Activated CD4-positive, alpha-beta T cell treated with anti-CD3 and anti-CD28 coated beads for 48 hours (primary cell): ENCODE measurements at places on chromosomes 16 and 17.
A peak's percentile ranks its signal among the peaks of the same experiment; 100 is the strongest.

GRCh38 chr17:72661116-72661944 lies 431.2 kb downstream of the SLC39A11 start:
- DNase-seq = no peak

- DNase-seq = no peak
Observed at GRCh38 chr16:15856182-15856581, 646 bp downstream of the MYH11 start.

DNA sequence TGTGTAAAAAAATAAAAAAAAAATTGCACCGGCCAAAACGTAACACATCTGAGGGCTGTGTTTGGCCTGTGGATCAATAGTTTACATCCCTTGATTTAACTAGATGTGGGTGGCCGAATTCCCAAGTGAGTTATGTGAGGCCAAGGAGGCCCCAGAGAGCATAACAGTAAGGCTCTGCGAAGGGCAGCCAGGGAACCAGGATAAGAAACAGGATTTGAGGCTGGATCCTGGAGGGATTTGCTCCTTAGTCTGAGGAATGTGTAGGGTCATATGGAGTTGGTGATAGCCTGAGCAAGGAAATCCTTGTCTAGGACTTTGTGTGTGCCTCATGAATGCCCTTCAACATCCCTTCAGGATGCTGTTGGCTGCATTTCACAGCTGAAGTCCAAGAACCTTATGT lies 2.0 kb downstream of the PHKG2 start:
- DNase-seq = no peak

DNA sequence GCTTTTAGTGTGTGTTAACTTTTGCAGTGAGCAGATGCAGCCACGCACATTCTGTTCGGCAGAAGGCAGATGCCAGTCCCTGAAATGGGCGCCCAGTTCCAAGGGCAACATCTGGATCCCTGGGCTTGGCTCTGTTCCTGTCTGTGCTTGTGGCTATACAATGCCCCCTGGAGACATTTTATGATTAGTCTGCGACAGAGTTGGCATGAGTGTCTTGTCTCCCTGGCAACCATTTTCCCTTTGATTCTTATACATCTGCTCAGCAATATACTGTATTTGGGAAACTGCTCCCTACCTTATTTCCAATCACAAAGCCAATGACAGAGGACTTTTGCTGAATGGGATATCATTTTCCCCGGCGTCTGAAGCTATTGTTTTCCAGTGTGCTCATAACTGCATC lies 1629.5 kb upstream of the GOT2 start:
- no peak for DNase-seq

DNA sequence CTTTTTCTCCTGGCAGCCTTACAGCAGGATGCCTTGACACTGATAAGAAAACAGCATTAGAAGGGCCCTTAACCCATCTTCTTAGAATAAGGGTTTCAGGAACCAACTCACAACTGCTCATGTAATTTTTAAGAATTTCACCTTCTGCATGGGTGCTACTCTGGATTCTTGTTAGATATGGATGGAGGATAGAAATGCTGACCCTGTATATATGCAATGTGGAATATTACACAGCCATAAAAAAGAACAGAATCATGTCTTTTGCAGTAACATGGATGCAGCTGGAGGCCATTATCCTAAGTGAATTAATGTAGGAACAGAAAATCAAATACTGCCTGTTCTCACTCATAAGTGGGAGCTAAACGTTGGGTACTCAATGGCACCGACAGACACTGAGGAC lies 423.5 kb downstream of the CA10 start:
- DNase-seq = no peak

DNA sequence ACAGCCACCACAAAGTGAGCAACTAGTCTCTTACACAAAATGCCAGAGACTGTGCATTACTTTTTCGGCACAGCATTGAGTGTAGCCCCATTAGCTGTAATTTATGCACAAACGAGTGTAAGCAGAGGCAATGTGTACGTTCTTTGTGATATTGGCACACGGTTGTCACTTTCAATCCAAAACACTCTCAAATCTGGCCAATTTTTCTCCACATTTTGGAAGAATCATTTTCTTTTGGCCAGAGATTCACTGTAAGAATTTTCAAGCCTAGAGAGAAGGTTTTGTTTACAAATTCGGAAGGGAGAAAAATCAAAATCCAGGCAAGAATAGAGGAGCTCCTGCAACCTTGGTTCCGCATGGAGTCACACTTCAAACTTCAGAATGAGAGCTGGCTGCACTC lies 15.4 kb upstream of the KIF2B start:
- no peak for DNase-seq

DNA sequence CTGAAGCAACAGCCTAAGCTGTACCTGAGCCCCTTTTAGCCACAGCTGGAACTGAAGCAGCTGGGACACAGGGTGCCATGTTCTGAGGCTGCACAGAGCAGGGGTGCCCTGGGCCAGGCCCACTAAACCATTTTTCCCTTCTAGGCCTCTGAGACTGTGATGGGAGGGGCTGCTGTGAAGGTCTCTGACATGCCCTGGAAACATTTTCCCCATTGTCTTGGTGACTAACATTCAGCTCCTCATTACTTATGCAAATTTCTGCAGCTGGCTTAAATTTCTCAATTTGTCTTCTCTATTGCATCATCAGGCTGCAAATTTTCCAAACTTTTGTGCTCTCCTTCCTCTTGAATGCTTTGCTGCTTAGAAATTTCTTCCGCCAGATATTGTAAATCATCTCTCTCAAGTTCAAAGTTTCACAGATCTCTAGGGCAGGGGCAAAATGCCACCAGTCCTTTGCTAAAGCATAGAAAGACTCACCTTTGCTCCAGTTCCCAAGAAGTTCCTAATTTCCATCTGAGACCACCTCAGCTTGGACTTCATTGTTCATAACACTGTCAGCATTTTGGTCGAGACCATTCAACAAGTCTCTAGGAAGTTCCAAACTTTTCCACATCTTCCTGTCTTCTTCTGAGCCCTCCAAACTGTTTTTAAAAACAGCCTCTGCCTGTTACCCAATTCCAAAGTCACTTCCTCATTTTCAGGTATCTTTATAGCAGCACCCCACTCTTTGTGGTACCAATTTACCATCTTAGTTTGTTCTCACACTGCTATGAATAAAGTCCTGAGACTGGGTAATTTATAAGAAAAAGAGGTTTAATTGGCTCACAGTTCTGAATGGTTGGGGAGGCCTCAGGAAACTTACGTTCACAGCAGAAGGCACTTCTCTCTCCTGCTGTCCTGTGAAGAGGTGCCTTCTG lies 49.8 kb downstream of the TMEM100 start:
- DNase-seq = no peak

DNA sequence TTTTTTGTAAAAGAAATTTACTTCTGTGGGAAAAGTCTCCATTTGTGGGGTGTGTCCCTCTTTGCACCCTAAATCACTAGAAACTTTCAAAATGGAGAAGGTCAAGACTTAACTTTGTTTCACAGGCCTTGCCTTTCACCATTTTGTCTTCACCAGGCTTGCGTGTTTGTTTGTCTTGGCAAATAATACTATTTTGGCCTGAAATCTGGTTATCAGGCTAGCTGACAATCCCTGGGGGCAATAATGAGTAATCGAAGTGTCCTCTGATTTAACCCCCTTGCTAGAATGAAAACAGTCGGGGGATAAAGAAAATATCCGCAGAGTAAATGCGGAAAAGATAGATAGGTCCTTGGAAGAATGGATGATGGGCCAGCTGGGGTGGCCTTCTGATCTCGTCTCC lies 34.5 kb downstream of the SLC39A11 start:
- no peak for DNase-seq

- no peak for DNase-seq
Observed at GRCh38 chr17:68704871-68705713, 103.9 kb upstream of the FAM20A start.

DNA sequence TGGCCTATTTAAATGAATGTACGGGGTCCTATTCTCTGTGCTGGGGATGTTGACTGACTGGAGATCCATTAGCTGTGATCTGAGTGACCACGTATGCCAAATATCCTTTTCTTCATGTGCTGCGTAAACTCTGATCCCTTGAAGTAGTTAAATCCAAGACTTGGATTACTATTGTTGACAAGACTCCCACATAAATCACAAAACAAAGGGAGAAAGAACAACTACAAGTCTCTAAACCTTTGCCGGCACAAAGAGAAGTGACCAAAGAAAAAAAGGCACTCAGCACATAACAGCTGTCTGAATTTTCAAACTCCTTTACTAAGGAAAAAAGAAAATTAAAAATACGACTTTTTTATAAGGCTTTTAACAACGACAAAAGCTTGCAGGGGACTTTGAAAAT lies 559.9 kb upstream of the CDH8 start:
- DNase-seq = no peak

DNA sequence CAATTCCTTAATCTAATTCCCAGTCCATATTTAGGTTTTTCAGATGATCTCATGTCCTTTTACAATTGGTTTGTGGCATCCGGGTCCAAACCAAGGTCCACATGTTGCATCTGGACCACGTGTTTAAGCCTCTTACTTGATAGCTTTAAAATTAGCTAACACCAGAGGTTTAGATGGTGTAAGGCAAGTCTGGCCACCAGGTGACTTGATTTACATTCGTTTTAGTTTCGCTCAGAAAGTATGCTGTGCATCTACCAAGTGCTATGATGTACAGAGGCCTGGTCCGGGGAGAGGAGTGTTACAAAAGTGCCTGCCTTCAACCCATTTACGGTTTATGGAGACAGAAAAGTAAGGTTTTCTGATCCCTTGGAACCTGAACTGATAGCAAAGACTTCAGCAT lies 878 bp upstream of the DNAJA2 start:
- DNase-seq = peak; percentile 40

- DNase-seq = no peak
Observed at GRCh38 chr16:17658881-17659280, 188.1 kb upstream of the XYLT1 start.

- DNase-seq = no peak
Observed at GRCh38 chr17:7798839-7799238, 35.2 kb upstream of the KDM6B start.

- DNase-seq = no peak
Observed at GRCh38 chr17:3957735-3958599, 6.3 kb downstream of the ATP2A3 start.

GRCh38 chr16:57785385-57785784 lies 16.9 kb downstream of the KIFC3 start:
- DNase-seq = no peak

DNA sequence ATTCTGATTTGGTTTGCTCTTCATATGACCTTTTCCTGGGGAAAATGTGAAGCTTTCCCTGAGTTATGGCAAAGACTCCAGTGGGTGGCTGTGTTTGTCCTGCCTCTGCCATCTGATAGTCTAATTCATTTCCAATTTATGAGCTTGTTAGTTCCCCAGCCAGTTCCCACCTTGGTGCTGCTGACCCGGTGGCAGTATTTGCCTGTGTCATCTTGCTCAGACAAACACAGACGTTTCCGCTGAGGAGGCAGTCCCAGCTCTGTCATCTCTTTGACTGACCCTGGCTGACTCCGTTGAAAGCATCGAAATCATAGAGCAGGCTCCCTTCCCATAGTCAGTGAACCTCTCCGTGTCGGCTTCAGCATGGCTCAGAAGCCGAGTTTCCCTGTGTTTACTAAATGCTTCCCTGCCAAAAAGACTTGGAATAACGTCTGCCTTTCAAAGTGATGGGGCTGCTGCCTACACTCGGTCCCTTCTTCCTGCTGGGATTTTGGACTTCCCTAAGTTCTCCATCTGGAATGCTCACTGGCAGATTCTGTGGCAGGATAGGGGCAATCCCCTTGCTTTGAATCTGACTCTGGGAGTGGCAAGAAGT lies 538.3 kb downstream of the NPIPA7 start:
- no peak for DNase-seq

DNA sequence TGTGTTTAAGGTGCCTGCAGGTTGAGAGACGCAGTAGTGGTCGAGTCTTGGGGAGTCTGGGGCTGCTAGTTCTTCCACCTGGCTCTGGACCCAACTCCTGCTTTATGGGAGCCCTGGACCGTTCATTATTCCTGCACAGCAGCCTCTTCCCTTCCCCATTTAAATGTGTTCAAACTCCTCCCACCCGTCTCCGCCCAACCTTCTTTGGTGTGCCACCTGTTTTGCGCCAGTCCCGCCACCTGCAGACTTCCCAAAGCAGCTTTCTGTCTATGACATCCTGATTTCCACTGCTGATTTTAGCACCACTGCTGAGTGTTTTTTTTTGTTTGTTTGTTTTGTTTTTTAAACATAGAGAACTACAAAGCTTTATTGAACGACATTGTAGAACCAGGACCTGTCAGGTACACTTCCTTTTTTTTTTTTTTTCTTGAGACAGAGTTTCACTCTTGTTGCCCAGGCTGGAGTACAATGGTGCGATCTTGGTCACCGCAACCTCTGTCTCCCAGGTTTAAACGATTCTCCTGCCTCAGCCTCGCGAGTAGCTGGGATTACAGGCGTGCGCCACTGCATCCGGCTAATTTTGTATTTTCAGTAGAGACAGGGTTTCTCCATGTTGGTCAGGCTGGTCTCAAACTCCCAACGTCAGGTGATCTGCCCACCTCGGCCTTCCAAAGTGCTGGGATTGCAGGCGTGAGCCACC lies 12.8 kb downstream of the ADORA2B start:
- DNase-seq = no peak

- no peak for DNase-seq
Observed at GRCh38 chr17:30981531-30982519, 11.0 kb downstream of the RNF135 start.

- DNase-seq = no peak
Observed at GRCh38 chr17:39996800-39997199, 16.2 kb downstream of the PSMD3 start.

- no peak for DNase-seq
Observed at GRCh38 chr17:1006054-1006453, 9.1 kb downstream of the TIMM22 start.

GRCh38 chr16:3467921-3468320 lies 24.4 kb downstream of the NAA60 start:
- DNase-seq = no peak

DNA sequence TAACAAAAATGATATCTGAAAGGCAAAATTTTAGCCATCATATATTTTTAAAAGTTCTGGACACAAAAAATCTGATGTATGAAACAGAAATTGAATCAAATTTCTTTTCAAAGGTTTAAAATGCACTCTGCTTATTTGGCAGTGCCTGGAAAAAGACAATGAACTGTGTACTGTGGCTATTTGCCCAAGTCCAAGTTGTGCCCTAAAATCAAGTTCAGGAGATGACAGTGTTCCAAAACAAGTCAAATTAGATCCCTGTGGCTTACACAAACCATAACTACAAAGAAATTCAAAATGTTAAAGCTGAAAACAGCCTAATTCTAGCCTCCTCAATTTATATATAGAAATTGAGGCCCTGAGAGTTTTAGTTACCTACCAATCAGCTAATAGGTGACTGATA lies 25.6 kb downstream of the CMC2 start:
- DNase-seq = no peak

DNA sequence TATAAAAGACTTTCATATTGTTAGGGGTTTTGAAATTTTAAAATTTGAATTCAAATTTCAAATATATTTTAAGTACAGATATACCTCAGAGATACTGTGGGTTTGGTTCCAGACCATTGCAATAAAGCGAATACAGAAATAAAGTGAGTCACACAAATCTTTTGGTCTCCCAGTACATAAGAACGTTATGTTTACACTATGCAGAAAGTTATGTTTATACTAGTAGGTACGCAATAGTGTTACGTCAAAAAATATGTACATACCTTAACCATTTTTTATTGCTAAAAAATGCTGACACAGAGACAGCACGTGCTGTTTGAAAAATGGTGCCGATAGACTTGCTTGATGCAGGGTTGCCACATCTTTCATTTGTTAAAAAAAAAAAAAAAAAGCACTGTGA lies 19.7 kb downstream of the NUP88 start:
- no peak for DNase-seq
